Right ventricle myocardium inferior (tissue), 1 donor: ENCODE measurements at places on chromosomes 12 and 14.

DNA sequence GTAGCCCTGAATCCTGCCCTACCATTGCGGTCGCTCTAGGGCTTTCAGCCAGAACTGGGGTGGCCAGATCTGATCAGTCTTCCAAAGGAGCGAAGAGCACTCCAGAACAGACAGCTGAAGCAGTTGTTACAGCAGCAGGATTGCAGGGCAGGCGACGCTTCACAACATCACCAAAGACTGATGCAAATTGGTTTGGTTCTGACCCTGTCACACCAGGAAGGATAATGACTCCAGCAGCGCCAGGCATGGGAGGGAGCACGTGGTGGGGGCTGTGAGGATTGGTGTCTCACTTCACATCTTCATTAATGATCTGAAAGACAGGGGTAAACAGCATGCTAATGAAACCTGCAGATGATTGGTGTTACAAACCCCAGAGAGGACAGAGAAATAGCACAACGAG lies 30.6 kb upstream of the VSX2 start:
- DNase-seq = no peak

GRCh38 chr14:104344818-104345620 lies 206.6 kb downstream of the KIF26A start:
- peak; percentile 20 for DNase-seq

DNA sequence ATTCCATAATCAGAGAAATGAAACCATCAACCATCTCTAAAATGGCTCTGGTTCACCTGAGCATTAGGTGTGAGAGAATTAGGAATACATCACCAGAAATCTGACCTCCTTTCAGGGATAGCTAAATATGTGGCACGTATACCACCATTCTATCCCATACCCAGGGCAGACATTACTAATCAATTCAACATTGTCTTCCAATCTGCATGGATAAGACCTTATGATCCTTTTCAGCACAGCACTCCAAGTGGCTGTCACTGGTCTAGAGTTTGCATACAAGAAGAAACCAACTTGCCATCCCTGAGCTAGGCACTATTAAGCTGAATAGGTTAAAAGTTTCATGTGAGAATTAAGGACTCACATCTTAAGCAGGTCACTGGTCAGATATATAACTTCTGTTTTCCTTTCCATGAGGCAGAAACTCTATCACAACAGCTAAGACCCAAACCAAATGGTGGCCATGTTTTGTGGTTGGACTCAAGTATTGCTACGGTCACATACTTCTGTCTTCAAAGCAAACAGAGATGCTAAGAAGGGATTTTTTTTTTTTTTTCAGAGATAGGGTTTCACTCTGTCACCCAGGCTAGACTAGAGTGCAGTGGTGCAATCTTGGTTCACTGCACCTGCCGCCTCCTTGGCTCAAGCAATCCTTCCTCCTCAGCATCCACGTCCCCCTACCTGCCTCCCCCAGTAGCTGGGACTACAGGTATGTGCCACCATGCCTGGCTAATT lies 249.0 kb downstream of the DPF3 start:
- no peak for DNase-seq

GRCh38 chr14:79730196-79730595 lies 481.1 kb downstream of the DIO2 start:
- DNase-seq = no peak

GRCh38 chr12:6871052-6871957 lies 1.8 kb downstream of the SPSB2 start:
- DNase-seq = no peak

GRCh38 chr12:27781680-27782079 lies 1.6 kb upstream of the MANSC4 start:
- no peak for DNase-seq
